ENCODE measurements at places on chromosomes 1 and 21.

DNA sequence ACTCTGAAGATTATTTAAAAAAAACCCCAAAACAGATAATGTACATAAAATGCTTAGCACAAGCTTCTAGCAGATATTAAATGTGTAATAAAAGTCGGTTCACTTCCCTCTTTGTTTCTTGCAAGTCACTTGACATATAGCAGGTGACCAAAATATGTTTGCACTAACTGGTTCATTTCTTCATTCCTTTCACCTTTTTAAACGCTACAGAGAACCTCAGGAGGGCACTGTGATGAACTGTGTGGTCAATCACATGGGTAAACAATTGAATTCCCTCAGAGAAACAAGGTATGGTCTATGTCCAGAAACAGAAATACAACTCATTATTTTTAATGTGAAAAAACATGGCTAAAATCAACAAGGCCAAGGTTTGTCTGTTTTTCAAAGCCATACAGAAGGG is 51.3 kb upstream of the BCL10 start:
- DNase-seq: no peak

GRCh38 chr1:202702088-202702487 is 8.2 kb downstream of the SYT2 start:
- DNase-seq: no peak

DNA sequence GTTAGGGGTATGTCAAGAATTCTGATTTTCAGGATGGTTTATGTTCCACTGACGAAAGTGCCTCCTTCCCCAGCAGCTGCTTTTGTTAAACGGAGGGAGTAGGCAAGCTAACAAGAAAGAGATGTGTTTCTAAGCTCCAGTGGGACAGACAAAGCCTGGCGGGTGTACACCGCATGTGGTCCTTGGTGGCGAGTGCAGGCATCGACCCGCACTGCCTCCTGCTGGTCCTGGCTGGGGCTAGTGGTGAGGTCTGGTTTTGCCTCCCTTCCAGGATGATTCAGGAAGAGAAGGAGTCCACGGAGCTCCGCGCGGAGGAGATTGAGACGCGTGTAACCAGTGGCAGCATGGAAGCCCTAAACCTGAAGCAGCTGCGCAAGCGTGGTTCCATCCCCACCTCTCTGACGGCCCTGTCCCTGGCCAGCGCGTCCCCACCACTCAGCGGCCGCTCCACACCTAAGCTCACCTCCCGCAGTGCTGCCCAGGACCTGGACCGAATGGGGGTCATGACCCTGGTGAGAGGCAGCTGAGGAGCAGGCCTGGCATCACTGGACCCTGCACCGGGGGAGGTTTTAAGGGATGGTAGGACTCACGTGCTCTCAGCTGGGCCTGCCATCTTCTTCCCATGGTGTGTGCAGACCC is 29.0 kb downstream of the PPFIA4 start:
- peak; percentile 69 for DNase-seq

DNA sequence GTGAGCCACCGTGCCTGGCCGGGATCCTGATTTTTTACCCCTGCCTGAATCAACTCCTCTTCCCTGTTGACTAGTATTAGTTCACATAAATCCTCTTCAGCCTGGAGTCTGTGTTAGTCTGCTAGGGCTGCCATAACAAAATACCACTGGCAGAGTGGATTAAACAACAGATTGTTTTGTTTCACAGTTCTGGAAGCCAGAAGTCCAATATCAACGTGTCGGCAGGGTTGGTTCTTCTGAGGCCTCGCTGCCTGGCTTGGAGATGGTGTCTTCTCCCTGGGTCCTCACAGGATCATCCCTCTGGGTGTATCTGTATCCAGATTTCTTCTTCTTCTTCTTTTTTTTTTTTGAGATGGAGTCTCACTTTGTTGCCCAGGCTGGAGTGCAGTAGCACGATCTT is 18.2 kb downstream of the DOP1B start:
- DNase-seq: no peak

DNA sequence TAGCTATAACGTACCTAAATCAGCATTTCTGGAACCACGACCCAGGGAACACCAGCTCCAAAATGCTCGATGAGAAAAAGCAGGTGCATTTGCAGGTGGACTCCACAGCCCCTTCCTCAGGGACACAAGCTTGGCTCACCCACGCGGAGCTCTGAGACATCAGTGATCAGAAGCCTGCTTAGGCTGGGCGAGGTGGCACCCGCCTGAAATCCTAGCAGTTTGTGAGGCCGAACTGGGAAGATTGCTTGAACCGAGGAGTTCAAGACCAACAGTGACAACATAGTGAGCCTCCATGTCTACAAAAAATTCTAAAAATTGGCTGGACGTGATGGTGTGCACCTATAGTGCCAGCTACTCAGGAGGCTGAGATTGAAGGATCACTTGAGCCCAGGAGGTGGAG is 2.5 kb upstream of the TSPEAR start:
- DNase-seq: no peak

DNA sequence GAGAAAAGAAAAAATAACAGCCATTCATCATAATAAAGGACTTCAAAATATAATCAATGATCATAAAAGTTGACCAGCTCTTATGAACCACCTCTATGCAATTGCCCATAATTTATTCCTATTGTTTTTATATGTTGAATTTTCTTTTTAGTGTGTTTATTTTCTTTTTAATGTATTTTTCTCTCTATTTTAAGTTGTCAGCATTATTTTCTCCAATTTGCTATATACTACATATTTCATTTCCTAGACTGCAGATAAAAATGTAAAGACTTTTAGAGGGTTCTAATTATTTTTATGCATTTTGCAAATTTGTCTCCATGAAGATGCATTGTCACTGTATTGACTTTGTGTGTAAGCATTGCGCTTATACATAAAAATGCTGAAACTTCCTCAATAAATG is 58.4 kb downstream of the MROH9 start:
- DNase-seq: no peak

DNA sequence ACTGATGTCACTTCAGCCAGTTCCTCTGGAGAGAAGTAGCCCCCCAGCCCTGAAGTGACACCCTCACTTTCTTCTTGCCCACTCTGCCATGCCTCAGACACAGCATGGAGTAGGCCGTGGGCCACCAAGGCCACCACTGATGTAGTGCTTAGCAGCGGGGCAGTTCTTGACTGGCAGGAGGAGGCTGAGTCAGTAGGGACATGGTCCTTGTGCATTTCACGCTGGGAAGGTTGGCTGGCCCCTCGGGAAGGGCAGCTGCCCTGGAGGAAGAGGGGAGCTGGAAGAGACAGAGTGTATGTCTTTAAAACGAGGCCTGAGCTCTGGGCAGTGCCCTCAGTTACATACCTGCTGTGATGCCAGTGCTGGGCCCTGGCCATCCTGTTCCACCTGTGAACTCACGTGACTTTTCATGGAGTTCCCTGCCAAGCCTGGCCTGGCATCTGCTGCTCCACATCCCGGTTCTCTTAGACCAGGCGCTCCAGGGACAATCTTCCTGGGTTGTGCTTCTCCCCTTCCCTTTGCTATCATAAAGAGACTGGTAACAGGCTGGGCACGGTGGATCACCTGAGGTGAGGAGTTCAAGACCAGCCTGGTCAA is 158.6 kb upstream of the TMEM51 start:
- no peak for DNase-seq
